ENCODE measurements at places on chromosomes 3 and 15.
A peak's percentile ranks its signal among the peaks of the same experiment; 100 is the strongest.

DNA sequence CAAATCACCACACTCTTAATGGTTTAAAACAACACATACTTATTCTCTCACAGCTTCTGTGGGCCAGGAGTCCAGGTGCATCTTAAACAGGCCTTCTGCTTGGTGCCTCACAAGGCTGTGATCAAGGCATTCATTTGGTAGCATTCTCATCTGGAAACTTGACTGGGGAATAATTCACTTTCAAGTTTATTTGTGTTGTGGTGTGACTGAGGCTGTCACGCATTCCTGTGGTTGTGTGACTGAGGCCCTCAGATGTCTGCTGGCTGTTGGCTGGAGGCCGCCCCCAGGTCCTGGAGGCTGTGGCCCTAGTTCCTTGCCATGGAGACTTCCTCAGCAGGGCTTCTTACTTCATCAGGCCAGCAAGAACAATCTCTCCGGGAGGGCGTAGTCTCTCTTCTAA, 16.9 kb upstream of the FAM3D start:
- DNase-seq: peak; percentile 8

GRCh38 chr3:71890356-71890931, 105.5 kb upstream of the PROK2 start:
- no peak for DNase-seq

DNA sequence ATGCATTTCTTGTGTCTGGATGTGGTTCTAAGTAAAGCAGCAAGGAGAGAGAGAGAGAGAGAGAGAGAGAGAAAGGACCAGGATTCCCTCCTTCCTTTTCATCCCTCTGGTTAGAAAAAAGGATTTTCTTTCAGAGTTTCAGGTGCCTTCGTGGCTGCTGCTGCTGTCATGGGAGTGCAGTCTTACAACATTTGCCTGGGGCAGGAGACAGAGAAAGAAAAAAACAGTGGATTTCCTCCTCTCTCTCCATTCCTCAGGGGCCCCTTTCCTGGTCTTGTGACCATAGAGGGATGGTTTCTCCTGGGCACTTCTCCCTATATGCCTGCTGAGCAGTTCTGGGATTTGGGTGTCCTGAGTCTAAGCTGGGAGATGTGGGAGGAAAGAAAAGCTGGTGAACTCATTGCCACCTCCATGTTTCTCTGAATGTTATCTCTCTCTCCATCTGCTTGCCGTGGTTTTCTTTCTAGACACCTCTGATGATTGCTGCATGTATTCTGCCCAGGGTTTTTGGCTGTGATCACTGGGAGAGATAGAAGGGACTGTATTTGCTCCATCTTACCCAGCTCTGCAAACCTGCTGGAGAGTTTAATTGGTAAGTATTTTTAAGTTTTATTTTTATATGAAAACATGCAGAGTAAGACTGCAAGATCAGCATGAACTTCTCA, 142.4 kb upstream of the RGMA start:
- no peak for DNase-seq

DNA sequence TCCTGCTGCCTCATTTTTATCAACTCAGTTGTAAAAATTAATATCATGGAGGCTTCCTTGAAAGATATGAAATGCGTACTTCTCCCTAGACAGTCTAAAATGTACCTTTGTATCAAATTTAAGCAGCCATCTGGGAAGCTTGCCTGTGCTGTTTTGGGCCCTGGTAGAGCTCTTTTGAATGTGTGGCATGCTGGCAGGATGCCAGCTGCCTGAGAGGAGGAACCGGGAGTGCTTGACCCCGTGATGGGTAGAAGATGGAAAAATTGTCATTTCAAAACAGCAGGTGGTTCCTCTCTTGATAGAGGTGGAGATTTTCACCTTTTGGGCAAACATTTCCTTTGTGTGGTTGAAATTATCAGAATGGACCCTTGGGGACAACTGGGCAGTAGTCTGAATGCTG, 245.3 kb downstream of the RPLP1 start:
- DNase-seq: no peak

DNA sequence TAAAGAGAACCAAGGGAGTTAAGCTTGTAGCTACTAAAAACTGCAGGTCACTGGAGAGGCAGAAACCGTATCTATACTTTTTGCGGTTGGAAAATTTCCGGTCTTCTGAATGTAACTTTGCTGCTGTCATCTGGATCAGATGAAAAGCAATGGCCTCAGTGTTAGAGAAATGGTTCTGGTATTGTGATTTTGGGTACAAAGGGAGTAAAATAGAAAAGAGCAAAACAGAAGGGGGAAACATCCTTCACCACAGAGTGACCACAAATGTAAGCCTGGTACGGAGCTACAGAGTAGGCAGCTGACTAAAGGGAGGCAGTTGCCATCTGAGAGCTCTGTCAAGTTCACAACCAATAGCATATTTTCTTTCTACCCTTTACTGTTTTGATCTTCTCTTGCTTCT, 5.6 kb downstream of the CD96 start:
- DNase-seq: no peak

GRCh38 chr15:99981839-99982658, 248.8 kb upstream of the LYSMD4 start:
- DNase-seq: no peak

DNA sequence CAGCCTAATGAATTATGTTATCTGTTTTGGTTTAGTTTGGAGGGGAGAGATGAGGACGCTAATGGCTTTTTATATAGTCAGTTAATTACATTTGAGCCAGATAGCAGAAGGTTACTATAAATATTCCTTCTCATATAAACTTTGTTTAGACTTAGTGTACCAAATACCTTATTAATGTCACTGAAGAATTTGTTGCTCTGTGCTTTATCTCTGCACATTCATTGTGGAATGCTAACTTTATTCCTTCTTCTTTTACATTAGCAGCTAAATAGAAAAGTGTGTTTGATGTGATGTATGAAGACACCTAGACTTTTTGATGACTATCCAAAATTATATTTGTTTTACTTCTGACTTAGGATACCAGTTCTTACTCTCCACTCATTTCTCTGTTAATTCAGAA, 105.2 kb downstream of the EPHA3 start:
- peak; percentile 35 for DNase-seq

Data from amniotic epithelial cell (primary cell).